ENCODE measurements at places on chromosomes 12 and 14. TPM values are rescaled to one million over a fixed set of nuclear protein-coding genes. Genes with fewer than 3 reads are reported as not detected.

The TTC6 gene
- polyA plus RNA-seq = not detected

The NFATC4 gene
- 38.9 TPM for polyA plus RNA-seq

The ADAM20 gene
- polyA plus RNA-seq = not detected

The KLHL33 gene
- polyA plus RNA-seq = 0.24 TPM

The CLEC4A gene
- 2.4 TPM for polyA plus RNA-seq

The KLRG1 gene
- 3.2 TPM for polyA plus RNA-seq

The GNG2 gene
- 4.0 TPM for polyA plus RNA-seq

The CACNA1C gene
- polyA plus RNA-seq = 1.6 TPM

The SLC6A15 gene
- not detected for polyA plus RNA-seq

The ASB2 gene
- 0.97 TPM for polyA plus RNA-seq

The ULK1 gene
- 11.4 TPM for polyA plus RNA-seq
